AG04450 (cell line): ENCODE measurements at places on chromosomes 6 and 20. TPM values are rescaled to one million over a fixed set of nuclear protein-coding genes. Genes with fewer than 3 reads are reported as not detected.

- no peak for DNase-seq
Measured at GRCh38 chr20:50554694-50555579, 44.8 kb downstream of the PTPN1 start.

DNA sequence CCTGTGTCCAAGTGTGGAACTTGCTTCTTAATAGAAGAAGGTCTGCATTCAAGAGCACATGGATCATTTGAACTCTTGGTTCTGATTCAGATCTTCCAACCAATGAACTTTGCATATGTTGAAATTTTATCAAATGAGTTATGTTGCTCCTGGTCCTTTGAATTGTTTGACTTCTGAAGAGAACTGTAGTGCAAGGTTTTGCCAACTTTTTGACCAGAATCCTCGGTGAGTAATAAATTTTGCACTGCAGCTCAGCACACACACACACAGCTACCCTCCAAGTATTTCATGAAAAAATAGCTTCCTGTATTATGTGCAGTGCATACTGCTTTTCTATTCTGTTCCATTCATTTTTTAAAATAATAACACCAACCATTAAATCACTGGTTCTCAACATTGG, 67.5 kb downstream of the BFSP1 start:
- no peak for DNase-seq

GRCh38 chr6:139416146-139416545, 41.7 kb upstream of the CITED2 start:
- DNase-seq = no peak

DNA sequence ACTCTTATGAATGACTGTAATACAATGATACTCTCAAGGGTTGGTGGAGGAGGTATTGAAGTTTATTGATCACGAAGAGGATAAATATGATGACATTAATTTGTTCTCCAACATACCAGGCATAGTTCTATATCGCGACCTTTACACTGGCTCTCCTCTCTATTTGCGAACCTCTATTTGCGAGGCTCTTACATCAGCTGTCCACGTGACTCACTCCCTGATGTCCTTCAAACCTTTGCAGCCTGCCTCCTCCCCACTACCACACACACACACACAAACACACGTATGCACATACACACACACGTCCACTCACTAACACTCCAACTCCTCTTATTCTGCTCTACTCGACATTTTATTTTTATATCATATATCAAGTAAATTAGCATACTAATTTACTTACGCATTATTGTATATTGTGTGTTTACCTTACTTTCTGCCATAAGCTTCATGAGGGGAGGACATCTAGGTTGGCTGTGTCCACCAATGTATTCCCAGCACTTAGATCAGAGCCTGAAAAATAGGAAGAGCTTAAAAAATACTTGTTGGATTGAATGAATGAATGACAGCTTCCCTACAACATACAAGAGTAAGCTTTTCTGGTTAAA, 53.3 kb upstream of the TNFRSF21 start:
- no peak for DNase-seq

DNA sequence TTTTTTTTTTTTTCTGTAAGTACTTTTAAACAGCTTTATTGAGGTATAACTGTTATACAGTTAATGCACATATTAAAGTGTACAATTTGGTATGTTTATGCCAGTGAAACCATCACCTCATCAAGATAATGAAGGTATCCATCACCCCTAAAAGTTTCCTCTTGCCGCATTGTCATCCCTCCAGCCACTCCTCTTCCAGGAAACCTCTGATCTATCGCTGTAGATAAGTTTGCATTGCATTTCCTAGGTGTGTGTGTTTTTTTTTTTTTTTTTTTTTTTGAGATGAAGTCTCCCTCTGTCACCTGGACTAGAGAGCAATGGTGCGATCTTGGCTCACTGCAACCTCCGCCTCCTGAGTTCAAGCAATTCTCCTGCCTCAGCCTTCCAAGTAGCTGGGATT, 3.1 kb downstream of the SLX4IP start:
- no peak for DNase-seq

GRCh38 chr6:31178143-31179041, 7.9 kb upstream of the POU5F1 start:
- no peak for DNase-seq

DNA sequence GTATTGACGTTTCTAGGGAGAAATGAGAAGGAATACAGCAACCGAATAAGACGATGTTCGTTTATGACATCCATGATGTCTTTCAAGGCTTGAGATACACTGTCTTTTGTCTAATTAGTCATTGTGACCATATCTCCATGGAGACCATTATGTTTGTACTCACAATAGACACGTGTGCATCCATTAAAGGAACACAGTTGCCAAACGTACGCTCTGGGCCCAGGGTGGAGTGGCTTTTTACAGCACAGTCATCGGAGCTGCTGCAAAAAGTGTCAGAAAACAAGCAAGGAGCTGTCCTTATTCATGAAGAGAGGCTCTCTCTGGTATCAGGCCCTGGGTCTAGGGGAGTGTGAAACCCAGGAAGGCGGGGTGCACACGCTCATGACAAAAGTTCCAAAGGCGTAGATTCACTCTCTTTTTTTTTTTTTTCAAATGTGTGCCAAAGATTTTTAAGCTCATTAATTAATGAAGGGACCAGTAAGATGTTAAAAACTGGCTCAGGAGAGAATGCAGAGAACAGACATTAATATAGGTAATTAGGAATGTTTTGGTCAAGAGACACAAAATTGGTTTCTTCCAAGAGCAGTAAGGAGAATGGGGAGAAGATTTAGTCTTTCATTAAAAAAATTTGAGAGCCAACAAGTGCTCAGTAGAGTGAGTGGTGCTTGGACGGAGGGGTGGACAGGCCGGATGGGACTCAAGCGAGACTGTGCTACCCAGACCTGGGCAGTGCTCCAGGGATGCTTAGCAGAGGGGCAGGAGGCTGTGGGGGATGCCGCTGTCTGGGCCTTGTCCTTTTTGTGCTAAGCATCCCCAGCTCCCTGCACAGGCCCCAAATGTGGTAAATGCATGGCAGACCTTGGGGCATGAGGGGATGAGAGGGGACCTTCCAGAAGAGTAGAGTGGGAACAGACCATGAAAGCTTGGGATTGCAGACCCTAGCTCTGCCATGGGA, 34.9 kb upstream of the GTSF1L start:
- DNase-seq = no peak

DNA sequence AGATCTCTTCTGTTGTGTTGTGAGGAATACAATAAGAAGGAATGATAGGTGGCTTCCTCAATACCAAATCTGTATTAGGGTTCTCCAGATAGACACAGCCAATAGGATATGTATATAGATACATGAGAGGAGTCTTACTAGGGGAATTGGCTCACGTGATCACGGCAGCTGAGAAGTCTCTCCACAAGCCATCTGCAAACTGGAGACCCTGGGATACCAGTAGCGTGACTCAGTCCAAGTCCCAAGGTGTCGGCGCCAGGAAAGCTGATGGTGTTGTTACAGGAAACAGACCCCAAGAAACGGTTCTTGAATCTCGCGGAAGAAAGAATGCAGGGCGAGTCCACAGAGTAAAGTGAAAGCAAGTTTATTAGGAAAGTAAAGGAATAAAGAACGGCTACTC, 61.4 kb downstream of the SYTL3 start:
- peak; percentile 86 for DNase-seq

Gene KIF3B
- 28.7 and 30.5 TPM in 2 replicates for polyA plus RNA-seq

Gene SLC4A11
- 0.47 and 0.53 TPM in 2 replicates for polyA plus RNA-seq
